Activated CD4-positive, alpha-beta memory T cell treated with anti-CD3 and anti-CD28 coated beads, Interleukin-2, amount 10 ng/mL, durations not matched to agents 7 days and 5 days (primary cell): ENCODE measurements at places on chromosomes 6 and 20.

- no peak for DNase-seq
These were observed 24.0 kb upstream of the DDO start for GRCh38 chr6:110439356-110439755.

- DNase-seq, result no peak
These were observed 66.4 kb downstream of the AFDN start for GRCh38 chr6:167892835-167893815.

GRCh38 chr6:6395581-6396197 lies 75.2 kb upstream of the F13A1 start:
- DNase-seq, result no peak

- DNase-seq, result no peak
These were observed 28.7 kb upstream of the PI16 start for GRCh38 chr6:36925809-36926208.

- no peak for DNase-seq
These were observed 287.9 kb downstream of the CDC5L start for GRCh38 chr6:44675449-44675848.

GRCh38 chr20:46791722-46792416 lies 82.4 kb downstream of the SLC2A10 start:
- DNase-seq, result no peak
